ENCODE measurements at places on chromosomes 3 and 15.

GRCh38 chr3:132726341-132726823 lies 4.2 kb upstream of the NPHP3 start:
- peak; percentile 76 for DNase-seq

DNA sequence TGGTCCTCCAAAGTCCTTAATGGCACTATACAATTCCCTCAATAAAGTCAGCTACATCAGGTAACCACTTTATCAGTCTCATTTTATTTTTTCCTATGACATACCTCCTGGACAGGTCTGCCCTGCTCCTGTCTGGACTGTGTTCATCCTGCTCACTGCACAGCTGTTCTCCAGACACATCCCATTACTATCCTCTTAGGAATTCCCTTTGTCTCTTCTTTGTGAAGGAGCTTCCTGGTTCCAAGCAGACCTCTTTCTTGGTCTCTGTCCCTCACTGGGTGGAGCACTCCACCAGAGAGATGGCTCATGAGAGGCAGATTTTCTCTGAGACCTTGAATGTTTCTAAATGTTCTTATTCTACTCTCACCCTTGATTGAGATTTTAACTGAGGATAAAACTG lies 60.1 kb downstream of the KY start:
- no peak for DNase-seq

GRCh38 chr3:123027292-123028232 lies at the start of gene SEMA5B:
Gene SEMA5B, minus strand, starts transcription at chr3:123027763. Its CDS starts 66,500 bp downstream, at chr3:122961263.
- no peak for DNase-seq

DNA sequence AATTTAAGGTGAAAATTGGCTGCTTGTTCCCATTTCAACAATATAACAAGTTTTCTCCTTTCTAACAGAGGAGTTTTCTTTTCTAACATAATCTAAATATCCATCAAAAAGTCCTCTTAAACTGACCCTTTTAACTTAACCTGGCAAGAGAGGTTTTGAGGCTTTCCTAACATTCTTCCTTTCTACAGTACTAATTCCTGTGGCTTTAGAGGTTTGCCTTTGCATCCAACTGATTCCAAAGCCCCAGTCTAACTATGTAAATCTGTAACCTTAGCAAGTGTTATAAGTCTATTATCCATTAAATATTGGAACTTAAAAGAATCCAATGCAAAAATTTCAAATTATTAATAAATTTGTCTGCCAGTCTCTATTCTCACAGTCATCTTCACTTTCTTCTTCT lies 134.1 kb downstream of the ISL2 start:
- DNase-seq: no peak

DNA sequence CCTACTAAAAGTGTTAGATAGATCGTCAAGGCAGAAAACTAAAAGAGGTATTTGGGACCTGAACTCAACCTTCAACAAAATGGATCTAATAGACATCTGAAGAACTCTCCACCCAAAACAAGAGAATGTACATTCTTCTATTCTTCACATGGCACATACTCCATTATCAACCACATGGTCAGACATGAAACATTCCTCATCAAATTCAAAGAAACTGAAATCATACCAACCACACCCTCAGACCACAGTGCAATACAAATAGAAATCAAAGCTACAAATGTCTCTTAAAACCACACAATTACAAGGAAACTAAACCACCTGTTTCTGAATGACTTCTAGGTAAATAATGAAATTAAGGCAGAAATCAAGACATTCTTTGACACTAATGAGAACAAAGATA lies 984.1 kb upstream of the GBE1 start:
- no peak for DNase-seq

DNA sequence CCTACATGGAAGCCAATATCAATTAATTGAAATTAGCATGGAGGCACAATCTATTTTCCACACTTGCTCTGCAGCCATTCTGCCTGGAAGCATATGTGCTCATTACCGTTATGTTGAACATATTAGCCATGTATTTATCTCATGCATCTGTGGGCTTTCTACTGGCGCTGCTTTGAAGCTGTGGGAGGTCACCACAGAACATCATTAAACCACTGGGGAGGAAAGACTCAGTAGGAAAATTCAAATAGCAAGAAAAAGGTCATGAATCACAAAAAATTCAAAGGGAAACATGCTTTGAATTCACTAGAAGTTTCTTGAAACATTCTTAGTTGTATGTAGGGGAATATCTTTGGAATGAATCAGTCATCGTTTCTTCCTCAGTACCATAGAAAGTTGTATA lies 652.5 kb downstream of the EDEM1 start:
- DNase-seq: no peak

DNA sequence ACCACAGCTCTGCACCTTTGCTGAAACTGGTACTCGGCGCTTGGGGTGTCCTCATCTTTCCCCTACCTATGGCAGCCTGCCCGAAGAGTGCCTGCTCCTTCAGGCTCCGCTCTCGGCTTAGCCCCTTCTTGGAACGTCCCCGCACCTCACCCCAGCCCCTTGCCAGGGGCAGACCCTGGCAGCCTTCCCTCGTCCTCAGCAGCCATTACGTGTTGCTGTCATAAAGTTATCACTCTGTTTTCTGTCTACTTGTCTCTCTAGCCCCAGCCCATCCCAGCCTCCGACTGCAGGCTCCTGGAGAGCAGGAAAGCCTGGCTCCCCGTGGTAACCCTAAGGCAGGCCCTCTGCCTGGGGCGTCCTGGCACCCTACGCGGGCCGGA lies 5.1 kb upstream of the BAHD1 start:
- DNase-seq: no peak

Measured in Kasumi-1 (cell line).